ENCODE measurements at places on chromosomes 16 and 17.

DNA sequence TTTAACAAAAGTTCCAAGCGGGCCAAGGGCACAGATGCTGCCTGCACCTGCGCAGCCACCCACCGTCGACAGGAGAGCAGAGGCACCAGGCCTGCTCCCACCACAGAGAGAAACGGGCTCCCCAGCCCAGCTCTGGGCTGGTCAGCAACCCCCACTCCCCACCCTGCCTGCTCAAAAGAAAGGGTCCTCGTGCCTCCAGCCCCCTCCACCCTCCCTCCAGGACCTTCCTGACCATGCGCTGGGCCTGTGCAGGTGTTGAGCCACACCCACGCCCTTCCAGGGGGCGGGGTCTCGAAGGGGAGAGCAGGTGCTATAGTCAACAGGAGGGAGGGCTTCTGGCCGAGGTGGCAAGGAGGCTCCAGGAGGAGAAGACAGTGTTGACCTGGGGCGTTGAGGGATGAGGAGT, 25.3 kb downstream of the ZNF778 start:
- no peak for DNase-seq

DNA sequence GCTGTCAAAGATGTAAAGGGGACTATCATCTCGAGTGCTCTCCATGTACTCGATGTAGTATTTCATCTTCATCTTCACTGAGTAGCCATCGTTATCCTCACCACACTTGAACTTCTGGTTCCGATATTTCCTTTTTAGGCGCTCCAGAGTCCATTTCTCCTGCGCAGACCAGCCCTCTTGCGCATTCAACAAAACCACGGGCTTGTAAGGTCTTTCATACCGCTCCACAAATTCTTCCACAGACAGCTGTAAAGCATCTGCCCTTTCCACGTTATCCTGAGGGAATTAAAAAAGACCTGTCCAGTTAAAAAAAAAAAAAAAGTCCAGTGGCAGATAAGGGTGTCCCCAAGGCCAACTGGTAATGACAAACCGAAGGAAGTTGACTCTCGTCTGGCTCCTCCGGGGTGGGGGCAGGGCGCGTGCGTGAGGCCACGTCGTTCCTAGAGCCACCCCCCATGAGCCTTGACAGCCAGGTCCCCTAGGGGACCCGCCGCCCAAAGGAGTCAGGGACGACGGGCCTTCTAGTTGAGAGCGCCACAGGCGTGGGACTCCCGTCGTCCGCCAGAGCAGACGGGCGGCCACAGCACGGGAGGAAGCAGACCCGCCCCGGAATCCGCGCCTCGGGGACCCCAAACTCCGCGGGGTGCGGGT, 701 bp downstream of the JMJD6 start:
- peak; percentile 68 for DNase-seq

GRCh38 chr17:61322325-61323002, 77.2 kb upstream of the TBX2 start:
- DNase-seq, result no peak

GRCh38 chr16:5851393-5851982, 753.9 kb upstream of the EEF2KMT start:
- no peak for DNase-seq

DNA sequence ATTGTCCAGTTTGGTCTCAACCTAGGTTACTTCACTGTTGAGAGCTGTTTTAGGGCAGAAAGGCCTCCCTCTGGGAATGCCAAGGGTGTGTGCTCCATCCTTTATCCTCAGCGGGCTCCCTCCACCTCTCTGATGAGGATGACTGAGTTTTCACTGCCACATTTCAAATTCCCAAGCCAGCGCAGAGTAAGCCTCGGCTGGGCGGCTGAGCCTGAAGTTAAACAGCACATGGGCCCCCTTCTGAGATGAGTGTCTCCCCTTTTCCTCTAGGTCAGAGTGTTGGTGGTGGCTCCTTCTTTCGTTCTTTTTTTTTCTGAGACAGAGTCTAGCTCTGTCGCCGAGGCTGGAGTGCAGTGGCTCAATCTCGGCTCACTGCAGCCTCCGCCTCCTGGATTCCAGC, 5.5 kb upstream of the GCSH start:
- no peak for DNase-seq

- DNase-seq, result no peak
These were observed 67.5 kb upstream of the ZNF423 start for GRCh38 chr16:49923411-49923810.

DNA sequence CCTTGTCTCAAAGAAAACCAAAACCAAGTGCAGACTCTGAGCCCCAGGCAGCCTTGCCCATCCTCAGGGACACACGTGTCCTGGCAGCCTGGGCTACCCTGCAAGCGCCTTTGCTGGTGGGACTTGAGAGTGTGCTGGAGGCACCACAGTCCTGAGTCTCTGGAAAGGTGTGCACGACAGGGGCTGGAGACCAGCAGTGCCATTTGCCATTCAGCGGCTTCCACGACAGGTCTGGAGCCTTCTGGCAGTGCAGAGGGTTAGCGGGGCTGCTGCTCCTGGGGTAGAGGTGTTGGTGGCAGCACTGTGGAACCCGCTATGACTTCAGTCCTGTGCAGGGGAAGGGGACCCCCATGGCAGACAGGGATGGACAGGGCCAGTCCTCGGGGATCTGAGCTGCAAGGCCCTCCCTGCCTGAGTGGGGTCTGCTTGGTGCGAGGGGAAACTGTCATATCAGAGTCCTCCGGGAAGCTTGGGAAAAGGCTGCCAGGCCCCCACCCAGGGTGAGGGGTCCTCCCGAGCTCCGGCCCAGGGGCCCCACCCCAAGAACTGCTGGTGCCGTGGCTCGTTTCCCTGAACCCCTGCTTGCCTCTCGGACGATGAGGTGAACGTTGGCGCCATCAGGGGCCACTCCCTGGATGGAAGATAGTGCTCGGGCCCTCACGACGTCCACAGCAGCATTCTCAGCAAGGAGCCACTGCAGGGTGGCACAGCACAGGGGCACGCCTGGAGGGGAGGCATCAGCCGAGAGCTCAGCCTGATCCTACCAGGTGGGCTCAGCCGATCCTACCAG, 6.8 kb downstream of the FAAP100 start:
- DNase-seq, result no peak

DNA sequence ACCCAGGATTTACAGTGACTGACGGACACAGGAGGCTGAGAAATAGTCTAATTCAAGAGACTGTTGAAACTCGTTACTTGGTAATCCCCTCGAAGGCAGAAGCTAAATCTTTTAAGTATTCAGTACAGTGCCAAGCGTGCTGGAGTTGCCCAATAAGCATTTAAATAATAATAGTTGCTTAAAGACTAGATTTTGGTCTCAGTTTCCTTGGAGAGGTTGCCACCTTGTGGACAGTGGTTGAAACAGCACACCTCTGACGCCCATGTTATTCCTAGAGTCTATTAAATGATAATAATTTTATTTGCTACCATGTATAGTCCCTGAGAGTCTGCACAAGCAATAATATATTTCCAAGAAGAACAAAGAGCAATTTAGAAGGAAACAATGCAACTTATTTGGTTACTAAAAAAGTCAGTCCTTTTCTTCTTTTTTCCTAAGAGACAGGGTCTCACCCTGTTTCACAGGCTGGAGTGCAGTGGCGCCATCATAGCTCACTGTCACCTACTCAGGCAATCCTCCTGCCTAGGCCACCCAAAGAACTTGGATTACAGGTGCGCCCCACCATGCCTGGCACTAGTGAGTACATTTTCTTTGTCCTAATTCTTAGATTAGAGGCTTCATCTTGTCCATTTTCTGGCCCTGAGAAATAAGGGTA, 138.0 kb upstream of the NUDT7 start:
- peak; percentile 57 for DNase-seq

DNA sequence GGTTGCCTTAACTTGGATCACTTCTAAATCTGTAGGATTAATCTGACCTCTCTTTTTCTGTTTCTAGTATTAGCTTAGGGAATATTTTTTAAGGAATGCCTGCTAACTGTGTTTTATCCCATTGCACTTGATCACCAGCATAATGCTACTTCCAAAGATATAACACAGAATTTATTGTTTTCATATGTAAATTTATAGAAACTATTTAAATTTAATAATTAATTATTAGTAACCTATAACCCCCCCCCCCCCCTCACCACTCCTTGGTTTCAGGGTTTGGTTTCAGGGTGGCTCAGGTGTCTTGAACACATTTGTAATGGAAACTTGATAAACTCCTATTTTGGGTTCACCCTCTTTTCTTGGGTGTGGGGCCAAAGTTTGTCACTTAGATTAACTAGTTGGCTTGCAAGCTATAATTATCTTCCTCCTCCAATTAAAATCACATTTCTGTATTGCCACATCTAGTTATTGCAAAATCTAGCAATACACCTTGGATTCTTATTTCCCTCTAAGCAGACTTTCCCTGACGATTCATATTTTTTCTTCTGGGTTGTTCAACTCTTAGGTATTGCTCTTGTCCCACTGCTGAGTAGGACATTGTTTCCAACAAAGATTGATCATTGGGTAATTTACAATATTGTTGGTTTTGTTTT, 18.3 kb downstream of the KRT12 start:
- DNase-seq, result no peak

- DNase-seq, result no peak
These were observed 21.0 kb upstream of the AGRP start for GRCh38 chr16:67504031-67505021.
